Stimulated activated CD4-positive, alpha-beta T cell treated with anti-CD3 and anti-CD28 coated beads, TNF-alpha, amount 100 ng/mL, for 4 hours (primary cell): ENCODE measurements at places on chromosomes 12 and 14.

- no peak for DNase-seq
Observed at GRCh38 chr14:51658441-51659173, 6.9 kb downstream of the FRMD6 start.

GRCh38 chr14:74703043-74703442 is 9.8 kb downstream of the AREL1 start:
- DNase-seq: no peak

DNA sequence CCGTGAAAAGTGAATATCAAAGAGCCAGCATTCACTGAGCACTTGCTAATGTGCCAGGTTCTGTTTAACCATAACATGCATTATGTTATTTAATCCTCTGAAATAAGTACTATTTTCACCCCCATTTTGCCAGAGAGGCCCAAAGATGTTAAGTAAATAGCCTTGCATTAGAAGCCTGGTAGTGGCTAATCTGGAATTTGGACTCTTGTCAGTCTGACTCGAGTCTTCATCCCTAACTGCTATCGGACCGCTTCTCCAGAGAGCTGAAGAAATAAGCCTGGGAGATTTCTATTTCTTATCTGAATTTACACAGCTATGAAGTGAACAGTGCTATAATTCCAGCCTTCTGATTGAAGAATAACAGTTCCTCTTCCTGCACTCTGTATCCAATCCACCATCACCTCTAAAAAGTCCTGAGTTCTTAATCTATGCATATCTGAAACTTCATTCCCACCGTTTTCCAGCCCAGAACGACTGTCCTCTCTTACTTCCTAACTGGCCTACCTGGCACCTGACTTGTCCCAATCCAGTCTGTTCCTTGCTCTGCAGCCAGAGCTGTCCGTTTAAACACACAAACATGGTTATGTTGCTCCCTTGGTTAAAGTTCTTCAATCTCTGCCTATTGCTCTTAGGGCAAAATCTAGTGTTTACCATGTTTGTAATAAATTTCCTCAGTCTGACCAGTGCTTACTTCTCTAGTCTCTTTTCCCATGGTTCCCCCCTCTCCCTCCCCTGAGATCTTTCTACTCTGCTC is 2.3 kb downstream of the POLR3B start:
- no peak for DNase-seq

DNA sequence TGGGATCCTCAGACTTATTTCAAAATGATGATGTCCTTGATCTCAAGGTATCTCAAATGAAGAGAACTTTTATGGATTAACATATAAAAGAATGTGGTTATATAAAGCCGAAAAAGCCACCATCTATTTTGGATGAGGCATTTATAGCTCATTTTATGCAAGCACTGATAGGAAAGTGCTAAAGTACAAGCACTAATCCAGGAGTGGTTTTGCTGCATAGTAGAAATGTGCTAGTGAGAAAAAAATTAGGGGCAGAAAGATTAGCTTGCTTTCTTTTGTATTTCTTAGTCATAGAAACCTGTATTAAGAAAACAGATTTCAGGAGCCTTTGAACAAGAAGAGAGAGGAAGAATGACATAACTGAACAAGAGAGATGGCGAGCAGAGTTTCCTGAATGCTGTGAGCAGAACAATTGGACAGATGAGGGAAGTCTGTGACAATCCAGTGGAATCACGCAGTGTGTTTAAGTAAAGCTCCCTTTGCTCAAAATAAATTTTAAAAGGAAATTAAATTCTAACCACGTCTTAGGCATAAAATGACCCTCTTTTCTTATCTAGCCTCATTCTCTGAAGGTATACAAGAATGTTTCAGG is 238.2 kb upstream of the NOVA1 start:
- no peak for DNase-seq

GRCh38 chr12:93279565-93280412 is 97.9 kb upstream of the NUDT4 start:
- DNase-seq: no peak

- no peak for DNase-seq
Observed at GRCh38 chr14:52018252-52018651, 28.9 kb downstream of the RTRAF start.

DNA sequence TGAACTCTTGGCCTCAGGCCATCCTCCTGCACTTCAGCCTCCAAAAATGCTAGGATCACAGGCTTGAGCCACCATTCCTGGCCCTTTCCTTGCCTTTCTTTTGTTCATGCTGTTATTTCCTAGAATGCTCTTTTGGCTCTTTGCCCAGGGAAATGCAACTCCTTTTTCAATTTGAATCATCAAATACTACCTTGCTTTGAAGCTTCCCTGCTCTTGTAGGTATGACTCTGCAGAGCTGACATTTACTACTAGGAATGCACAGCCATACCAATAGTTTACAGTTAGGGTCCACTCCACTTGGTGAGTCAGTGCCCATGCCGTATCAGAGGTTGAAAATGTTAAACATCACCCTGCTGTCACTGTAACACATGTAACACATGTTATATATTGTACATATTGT is 107.0 kb upstream of the CRY1 start:
- no peak for DNase-seq

DNA sequence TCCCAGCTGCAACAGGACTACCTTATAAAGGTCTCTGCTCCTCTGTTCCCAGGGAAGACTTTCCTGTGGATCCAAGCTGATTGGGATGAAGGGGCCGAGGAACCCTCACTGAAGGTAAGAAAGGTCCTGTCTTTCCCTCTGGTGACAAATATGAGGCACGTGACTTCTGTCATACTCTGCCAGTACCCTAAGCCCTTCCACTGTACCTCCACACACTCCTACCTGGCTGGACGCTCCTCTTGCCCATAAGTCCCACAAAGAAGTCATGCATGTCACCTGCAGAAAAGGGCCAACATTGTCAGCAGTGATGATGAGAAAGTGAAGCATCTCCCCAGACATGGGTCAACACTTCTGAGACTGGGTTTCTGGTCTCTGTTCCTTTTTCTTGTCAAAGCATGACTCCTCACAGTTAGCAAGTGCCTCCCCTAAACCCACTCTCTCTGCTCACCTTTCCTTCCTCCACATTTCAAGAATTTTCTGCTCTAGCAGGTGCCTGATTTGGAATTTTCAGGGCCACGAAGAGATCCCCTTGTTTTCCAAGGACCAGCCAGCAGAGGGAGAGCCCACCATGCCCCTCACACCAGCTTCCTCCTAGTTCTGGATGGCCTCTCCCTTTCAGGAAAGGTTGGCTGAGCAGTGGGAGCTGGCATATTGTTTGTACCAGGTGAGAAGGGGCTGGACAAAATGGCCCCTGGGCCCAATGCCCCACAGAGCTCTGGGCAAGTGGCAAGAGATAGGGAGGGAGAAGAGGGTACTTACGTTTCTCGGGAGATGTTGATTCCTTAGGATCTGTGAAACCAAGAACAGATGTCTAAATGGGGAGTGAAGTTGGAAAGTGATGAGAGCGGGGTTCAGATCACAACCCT is 3.5 kb downstream of the TAC3 start:
- DNase-seq: no peak

DNA sequence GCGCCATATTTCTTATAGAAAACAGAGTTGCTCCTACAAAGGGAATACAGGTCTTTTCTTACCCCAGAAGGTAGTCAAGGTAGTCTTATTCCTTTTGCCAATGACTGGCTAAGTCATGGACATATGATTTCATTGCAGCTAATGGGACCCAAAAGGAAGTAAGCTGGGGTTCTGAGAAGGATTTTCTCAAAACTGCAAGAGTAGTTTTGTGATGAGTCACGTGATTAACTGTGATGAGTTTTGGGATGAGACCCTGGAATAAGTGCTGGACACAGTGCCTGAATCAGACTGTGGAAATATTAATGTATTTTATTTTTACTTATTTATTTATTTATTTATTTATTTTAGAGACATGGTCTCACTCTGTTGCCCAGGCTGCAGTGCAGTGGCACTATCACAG is 13.4 kb upstream of the NIN start:
- no peak for DNase-seq
